ENCODE measurements at places on chromosomes 3 and 15.
A peak's percentile ranks its signal among the peaks of the same experiment; 100 is the strongest.

DNA sequence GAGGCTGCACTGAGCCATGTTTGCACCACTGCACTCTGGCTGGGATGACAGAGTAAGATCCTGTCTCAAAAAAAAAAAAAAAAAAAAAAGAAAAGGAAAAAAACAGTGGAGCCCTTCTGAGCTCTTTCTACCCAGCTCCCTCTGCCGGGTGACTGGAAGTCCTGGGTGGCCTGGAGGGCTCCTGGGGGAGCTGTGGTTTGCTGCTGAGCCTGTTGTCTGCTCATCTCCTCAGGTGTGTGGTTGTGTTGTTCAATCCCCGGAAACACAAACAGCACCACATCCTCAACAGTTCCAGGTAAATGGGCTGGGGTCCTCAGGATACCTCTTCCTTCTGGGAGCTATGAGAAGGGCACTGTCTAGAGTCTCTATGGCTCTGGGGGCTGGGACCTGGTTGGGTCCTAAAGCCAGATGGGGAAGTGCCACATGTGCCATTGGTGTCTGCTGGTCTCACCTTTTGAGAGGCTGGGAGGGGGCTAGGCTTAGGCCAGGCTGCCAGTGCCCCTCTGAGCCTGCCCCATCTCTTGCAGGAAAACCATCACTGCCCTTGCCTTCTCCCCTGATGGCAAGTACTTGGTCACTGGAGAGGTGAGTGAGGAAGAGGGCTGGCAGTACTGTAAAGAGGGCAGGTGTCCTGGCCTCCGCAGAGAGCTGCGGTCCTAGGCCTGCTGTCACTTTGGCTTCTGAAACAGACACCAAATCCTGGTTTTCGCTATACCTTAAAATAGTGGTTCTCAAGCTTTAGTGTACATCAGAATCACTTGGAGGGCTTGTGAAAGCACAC lies 17.1 kb upstream of the JMJD7 start:
- peak; percentile 70 for DNase-seq

DNA sequence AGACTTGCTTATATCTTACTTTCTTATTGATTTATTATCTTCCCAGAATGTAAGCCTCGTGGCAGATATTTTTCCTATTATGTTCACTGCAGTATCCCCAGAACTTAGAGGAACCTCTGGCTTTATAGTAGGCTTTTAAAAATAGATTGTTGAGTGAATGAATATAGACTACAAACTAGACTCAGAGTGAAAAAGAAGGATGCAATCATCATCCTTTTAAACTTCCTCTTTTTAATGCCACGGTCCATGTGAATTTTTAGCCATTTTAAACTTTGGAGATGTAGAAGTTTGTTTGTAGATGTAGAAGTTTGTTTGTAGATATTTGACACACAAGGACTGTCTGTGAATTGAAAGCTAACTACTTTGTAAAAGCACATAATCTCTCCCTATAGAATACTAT lies 7.2 kb upstream of the P2RY12 start:
- no peak for DNase-seq

DNA sequence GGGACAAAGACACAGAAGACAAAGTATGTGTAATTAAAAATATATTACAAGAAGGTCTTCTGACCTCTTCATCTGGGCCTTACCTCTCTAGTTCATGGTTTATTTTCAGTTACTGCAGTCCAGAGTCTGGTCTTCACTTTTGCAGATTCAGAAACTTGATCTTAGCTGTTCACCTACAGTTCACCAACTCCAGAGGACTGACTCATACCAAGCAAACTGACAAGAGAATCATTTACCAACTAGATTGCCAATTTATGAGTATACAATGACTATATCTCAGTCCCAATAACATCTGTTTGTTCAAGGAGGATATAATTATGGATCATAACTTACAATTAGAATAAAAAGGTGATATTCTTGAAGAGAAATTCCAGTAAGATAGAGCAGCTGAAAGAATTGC lies 9.0 kb downstream of the P2RY1 start:
- no peak for DNase-seq

- no peak for DNase-seq
These were observed 34.4 kb upstream of the SLCO2A1 start for GRCh38 chr3:134064081-134064480.

DNA sequence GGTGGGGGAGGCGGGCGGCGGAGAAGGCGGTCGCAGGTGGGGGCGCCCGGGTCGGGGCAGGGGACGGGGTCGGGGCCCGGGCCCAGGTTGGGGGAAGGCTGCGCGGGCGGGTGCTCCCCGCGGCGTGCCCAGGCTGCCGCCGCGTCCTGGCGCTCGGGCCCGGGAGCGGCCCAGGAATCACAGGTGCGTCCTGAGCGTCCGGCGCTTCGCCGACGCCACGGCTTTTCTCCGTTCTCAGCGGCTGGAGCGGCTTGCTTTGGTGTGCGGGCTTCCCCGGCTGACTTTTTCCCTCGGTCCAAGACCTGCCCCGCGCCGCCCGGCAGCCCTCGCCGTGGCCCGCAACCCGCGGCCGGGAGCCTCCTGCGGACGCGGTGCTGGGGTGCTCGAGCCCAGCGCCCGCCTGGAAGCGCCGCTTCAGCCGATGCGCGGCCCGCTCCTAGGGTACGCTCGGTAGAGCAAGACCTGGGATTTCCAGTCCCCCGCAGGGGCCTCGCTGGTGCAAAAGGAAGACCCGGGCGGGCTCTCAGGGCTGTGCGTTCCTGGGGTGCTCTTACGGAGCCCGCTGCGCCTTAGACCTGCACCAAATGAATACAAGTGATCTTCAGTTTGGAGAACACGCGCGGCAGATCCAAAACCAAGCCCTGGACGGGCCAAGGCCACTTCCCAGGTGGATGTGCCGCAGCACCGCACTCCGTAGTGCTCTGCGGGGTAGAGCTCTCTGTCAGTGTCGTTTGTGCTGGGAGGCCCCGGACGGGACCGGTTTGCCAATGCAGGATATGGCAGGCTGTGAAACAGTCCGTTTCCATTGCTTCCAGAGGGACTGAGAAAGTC lies 639 bp downstream of the NIPA1 start:
- no peak for DNase-seq

Data from caudate nucleus (tissue), 63 donors.